ENCODE measurements at places on chromosomes 5 and 9.

DNA sequence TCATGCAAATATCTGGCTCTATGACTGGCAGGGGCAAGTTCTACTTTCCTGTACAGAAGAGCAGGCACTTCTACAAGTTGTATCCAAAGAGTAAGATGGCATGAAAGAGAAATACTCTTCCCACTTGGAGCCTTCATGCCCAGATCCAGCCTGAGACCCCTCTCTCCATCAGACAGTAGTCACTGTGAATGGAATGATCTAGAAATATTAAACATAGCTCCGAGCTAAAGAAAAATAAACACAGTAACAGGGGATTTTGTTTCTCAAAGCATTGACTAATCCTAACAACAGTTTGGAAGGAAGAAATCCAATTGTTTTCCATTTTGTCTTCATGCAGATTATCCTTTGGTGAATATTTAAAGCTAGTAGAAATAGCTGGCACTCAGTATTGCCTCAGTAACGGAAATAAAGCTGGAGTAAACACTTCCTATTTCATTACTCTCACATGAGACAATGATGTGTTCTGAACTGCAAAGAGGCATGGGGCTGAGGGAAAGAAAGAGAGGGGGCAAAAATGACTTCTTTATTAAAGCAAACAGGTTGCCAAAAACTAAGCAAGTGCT, 100.0 kb downstream of the SEMA5A start:
- no peak for DNase-seq

GRCh38 chr9:128005923-128006322, 25.1 kb upstream of the EEIG1 start:
- no peak for DNase-seq

DNA sequence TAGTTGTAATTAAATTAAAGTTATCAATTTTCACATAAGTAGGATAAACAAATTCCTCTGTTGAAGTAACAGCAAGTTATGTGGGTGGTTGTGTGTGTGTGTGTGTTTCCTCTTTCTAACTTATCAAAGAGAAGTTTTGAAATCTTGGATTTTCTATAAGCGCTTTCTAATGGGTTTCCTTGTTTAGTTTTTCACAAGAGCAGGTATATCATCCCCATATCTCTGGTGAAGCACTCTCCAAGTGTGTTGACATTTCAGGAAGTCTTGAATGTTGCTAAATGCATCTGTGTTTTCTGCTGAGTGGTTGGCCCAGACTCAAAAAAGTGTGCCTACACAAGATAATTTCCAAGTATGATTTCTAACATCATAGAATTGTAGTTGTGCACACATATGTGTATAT, 43.3 kb downstream of the PRDM6 start:
- DNase-seq: no peak

- no peak for DNase-seq
These were observed 82.9 kb upstream of the VCAN start for GRCh38 chr5:83388608-83389007.

- no peak for DNase-seq
These were observed 611 bp downstream of the CIZ1 start for GRCh38 chr9:128190516-128191405.

- DNase-seq: no peak
These were observed 63.5 kb upstream of the IRX4 start for GRCh38 chr5:1946122-1946677.

GRCh38 chr5:121870489-121870888, 18.8 kb downstream of the FTMT start:
- DNase-seq: no peak

DNA sequence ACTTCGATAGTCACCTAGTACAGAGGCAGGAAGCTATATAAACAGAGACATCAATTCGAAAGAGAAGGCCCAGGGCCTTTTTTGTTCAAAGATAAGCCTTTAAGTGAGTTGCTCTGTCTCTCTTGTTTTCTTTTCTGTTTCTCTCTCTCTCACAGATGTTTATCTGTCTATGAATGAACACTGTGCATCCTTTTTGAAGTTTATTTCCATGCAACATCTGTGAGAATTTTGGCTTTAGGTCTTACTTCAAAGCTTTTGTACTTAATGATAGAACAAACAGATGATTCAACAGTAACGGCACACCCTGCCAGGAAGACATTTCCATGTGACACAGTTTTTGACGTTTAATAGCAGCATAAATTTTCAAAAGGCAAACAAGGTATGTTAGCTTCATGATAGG, 1413.1 kb upstream of the CDH6 start:
- DNase-seq: no peak

GRCh38 chr5:159514229-159514810, 184.0 kb upstream of the IL12B start:
- no peak for DNase-seq

All from stimulated activated CD4-positive, alpha-beta T cell treated with anti-CD3 and anti-CD28 coated beads, Interleukin-12 subunit alpha, Interleukin-12 subunit beta, amount 100 ng/mL, for 24 hours (primary cell).